ENCODE measurements at places on chromosomes 2 and 18.

GRCh38 chr2:110215566-110216158 lies 3.3 kb upstream of the MTLN start:
- DNase-seq = no peak

DNA sequence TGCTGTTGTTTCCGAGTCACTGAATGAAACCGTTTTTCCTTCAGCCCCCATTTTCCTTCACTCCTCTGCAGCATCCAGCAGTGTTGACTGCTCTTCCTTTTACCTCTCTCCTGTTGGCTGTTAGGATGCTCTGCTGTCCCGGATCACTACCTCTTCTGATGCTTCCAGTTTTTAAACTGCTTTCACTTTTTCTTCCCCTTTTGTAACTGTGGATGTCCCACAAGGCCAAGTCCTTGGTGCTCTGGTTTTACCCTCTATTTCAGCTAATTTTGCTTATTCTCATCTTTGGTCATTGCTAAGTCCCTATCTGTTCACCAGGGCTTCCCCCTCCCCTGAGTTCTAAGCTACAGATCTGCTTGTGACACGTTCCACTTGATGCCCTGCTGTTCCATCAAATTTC lies 39.4 kb upstream of the MAP4K3 start:
- no peak for DNase-seq

- DNase-seq = no peak
Measured at GRCh38 chr2:144507441-144508171, 12.3 kb downstream of the ZEB2 start.

- DNase-seq = no peak
Measured at GRCh38 chr18:35089891-35090550, 48.8 kb downstream of the MAPRE2 start.

- no peak for DNase-seq
Measured at GRCh38 chr18:27717250-27717649, 459.7 kb downstream of the CDH2 start.

DNA sequence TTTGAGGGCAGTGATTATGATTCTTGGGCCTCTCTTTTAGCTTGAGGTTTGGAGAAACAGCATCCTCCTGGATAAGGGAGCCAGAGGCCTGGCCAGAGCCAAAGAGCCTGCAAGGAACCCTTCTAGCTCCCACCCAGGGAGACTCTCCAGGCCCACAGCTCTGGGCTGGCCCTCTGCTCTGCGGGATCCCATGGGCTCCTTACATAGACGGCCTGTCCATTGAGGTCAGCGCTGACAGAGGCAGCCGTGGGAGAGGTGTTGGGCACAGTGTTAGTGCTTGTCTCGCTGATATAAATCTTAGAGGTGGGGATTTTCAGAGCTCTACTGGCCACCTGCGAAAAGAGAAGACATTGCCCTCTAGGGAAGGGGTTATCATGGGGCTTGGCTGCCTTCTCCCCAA lies 67.2 kb downstream of the XDH start:
- DNase-seq = no peak

- no peak for DNase-seq
Measured at GRCh38 chr2:209376686-209377085, 47.2 kb upstream of the MAP2 start.

DNA sequence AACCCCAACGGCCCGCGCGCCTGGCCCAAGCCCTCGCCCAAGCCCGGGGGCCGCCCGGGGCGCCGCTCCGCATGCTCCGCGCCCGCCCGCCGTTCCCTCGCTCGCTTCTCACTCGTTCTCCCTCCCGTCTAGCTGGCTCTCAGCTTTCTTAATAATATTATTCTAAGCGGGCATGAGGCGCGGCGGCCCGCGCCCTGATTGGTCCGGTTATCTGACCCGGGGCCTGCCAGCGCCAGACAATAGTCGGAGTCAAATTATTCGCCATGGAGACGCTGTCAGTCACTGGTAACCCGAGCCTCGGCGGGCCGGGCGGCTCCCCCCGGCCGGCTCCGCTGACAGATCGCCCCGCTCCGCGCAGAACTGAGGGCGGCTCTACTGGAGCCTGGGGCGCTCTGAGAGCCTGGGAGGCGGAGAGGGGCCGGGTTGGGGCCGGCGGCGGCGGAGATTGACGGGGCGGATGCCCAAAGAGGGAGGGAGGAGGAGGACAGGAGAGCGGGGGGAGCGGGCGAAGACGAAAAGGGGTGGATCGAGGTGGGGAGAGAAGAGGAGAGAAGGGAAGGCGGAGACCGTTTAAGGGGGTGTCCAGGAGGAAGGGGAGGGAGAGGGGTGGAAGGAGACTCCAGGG lies at the start of gene SIX2:
Gene SIX2 (minus strand): TSS at position 150 of the 625 bp plus-strand sequence. CDS start 342 bp downstream, outside the sequence.
- no peak for DNase-seq

DNA sequence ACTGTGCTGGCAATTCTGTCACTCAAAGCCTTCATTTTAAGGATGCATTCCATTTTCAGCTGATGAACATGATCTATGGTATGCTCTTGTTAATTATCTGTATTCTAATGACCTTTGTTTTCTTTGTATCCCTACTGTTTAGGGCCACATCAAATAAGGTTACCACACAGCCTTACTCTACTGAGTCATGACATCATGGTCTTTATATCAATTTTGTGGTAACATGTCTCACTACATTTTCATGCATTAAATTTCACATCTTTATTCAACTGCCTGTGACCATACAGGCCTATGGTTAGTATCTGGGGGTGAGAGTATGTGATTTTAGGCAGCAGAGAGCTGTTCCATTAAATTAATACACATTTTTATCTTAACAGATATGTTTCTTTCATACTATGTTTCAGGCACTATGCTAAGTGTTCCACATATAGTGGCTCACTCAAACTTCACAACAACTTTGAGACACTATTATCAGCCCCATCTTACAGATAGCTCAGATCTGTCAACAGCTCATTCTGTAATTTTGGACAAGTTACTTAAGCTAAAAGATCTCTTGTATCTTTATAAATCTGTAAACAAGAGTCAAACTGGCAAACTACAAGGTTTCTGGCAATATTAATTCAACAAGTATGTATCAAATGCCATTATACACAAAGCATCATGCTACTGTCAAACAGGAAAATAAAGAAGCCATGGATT lies 18.0 kb downstream of the LRPPRC start:
- no peak for DNase-seq

All from stimulated activated CD8-positive, alpha-beta memory T cell treated with anti-CD3 and anti-CD28 coated beads, Interleukin-4, amount 100 ng/mL, for 24 hours (primary cell).